Nasal cavity respiratory epithelium epithelial cell of viscerocranial mucosa (primary cell): ENCODE measurements at places on chromosomes 6 and 20. TPM values are rescaled to one million over a fixed set of nuclear protein-coding genes. Genes with fewer than 3 reads are reported as not detected.

Gene TMEM244
- total RNA-seq: not detected in 2 replicates

Gene APOM
- total RNA-seq: 0.28 and 0.34 TPM in 2 replicates

Gene WASF1
- total RNA-seq: 8.2 and 15.5 TPM in 2 replicates

Gene MEP1A
- total RNA-seq: 0.07 TPM in 1 of 2 replicates, not detected in the other

Gene PRELID3B
- total RNA-seq: 107 and 193 TPM in 2 replicates
